Stimulated activated CD8-positive, alpha-beta memory T cell treated with anti-CD3 and anti-CD28 coated beads, Interleukin-15, amount 100 ng/mL, for 24 hours (primary cell): ENCODE measurements at places on chromosomes 13 and 19.
A peak's percentile ranks its signal among the peaks of the same experiment; 100 is the strongest.

- no peak for DNase-seq
These were observed 46.4 kb downstream of the LIG4 start for GRCh38 chr13:108168929-108169328.

GRCh38 chr19:4596033-4596904, 36.8 kb upstream of the SEMA6B start:
- no peak for DNase-seq

GRCh38 chr13:108980237-108980636, 350.8 kb downstream of the MYO16 start:
- DNase-seq = no peak

DNA sequence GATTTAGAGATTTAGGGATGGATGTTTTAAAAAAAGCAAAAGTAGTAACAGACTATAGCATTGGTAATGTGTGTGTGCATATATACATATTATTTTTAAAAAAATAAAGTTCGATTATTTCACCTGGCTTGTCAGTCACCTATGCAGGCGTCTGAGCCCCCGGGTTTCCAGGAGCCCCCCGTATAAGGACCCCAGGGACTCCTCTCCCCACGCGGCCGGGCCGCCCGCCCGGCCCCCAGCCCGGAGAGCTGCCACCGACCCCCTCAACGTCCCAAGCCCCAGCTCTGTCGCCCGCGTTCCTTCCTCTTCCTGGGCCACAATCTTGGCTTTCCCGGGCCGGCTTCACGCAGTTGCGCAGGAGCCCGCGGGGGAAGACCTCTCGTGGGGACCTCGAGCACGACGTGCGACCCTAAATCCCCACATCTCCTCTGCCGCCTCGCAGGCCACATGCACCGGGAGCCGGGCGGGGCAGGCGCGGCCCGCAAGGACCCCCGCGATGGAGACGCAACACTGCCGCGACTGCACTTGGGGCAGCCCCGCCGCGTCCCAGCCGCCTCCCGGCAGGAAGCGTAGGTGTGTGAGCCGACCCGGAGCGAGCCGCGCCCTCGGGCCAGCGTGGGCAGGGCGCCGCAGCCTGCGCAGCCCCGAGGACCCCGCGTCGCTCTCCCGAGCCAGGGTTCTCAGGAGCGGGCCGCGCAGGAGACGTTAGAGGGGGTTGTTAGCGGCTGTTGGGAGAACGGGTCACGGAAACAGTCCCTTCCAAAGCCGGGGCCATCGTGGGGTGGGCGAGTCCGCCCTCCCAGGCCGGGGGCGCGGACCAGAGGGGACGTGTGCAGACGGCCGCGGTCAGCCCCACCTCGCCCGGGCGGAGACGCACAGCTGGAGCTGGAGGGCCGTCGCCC, 840 bp upstream of the CCNA1 start:
- no peak for DNase-seq

- DNase-seq = no peak
These were observed 225.8 kb downstream of the GGACT start for GRCh38 chr13:100362781-100363180.

DNA sequence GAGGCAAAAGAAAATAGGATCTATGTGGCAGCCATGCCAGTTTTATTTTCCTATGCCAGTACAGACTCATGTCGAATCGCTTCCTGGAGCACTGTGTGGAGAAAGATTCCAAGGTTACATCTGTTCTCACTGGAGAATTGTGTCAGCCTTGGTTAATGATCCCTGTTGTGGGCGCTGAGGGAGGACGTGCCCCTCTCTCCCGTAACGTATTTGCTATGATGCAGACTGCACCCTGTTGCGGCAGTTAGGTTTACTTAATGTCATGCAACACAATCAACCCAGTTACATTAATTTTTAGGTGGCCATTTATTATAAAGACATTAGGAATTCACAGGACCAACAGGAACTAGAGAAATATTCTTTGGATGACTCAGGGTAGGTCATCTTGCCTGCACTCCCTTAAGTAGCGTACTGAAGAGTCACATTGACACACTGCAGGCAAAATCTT, 892.9 kb downstream of the EFNB2 start:
- DNase-seq = no peak

GRCh38 chr19:23777216-23777615, 18.5 kb upstream of the ZNF681 start:
- DNase-seq = no peak

DNA sequence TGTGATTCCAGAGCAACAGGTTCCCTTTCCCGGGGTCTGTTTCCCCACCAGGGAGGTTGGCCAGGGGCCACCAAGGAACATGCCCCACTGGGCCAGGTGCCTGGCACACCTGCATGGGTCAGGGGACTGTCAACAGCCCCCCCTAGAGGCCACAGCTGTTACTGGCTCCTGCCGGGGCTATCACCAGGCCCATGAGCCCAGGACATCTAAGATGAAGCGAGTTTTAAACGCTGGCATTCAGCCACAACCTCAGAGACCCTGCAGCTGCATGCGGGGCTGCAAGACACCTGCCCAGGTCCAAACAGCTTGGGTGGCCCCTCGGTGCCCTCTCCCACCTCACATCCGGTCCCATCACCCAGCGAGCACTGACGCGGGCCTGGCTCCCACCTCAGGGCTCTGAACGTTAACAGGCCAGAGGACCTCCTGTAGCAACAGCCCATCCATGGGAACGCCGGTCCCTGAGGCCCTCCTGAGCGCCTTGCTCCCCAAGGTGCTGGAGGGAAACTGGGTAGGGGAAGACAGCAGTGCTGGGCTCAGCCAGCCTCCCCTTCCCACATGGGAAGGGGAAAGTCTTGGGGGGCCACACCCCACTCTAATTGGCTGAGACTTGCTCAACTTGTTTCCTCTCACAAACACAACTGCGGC, 12.0 kb downstream of the KHSRP start:
- DNase-seq = no peak

- DNase-seq = no peak
These were observed 51.3 kb downstream of the ALOX5AP start for GRCh38 chr13:30786648-30787047.

DNA sequence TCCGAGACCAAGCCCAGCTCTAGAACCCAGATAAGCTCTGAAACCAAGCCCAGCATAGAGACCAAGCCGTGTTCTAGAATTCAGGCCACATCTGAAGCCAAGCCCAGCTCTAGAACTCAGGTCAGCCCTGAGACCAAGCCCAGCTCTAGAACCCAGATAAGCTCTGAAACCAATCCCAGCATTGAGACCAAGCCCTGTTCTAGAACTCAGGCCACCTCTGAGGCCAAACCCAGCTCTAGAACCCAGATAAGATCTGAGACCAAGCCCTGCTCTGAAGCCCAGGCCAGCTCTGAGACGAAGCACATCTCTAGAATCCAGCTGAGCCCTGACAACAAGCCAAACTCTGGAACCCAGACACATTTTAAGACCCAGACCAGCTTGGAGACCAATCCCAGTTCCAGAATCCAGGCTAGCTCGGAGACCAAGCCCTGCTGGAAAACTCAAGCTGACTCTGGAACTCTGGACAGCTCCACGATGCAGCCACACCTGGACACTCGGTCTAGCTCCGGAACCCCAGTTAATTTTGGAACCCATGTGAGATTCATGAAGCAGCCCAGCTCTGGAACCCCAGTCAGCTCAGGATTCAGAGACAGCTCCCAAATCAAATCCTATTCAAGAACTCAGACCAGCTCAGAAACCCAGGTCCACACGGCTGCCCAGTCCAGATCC, 5.8 kb downstream of the GIPC3 start:
- no peak for DNase-seq

GRCh38 chr13:75055296-75055695, 426.7 kb downstream of the TBC1D4 start:
- no peak for DNase-seq

- no peak for DNase-seq
These were observed 18.3 kb downstream of the ZNF611 start for GRCh38 chr19:52716522-52716921.

DNA sequence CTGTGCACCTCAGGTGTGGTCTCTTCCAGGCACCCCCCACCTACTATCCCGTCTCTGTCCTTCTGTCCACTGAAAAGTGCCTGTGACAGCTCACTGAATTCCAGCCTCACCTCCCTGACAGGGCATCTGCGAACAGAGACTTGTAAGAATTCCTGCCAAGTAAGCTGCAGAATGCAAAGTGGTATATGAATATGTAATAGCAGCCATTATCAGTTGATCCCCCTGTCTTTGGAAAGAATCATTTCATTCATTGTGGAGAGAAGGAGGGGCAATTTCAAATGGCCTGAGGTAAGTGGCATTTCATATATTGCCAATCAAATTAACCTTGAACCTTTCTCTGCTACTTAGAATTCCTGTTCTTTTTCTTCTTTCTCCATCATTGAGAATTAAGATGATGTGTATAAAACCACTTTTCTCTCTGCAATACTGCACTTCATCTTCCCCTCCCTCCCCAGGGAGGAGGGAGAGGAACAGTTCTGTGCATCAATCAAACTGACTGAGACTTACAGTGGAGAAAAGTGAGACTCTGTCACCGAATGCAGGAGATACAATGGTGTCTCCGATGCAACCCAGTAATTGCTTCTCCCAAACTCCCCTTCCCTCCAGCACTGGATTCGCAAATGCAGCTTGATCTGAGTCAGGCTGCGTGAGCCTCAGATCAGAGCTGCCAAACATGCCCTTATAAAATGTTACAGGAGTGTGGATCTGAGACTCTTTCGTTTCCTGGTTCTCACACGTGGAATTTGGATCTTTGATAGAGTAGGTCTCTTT, 91.7 kb downstream of the SLC10A2 start:
- no peak for DNase-seq

DNA sequence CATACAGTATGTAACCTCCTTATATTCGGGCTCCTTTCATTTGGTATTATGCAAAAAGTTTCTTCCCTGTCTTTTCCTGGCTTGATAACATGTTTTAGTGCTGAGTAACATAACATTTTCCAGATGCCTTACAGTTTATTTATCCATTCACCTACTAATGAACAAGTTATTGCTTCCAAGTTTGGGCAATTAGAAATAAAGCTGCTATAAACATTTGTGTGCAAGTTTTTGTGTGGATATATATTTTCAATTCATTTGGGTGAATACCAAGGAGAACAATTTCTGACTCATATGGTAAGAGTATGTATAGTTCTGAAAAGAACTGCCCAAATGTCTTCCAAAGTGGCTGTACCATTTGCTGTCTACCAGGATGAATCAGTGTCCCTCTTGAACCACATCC, 360.9 kb downstream of the PCDH17 start:
- DNase-seq = no peak

DNA sequence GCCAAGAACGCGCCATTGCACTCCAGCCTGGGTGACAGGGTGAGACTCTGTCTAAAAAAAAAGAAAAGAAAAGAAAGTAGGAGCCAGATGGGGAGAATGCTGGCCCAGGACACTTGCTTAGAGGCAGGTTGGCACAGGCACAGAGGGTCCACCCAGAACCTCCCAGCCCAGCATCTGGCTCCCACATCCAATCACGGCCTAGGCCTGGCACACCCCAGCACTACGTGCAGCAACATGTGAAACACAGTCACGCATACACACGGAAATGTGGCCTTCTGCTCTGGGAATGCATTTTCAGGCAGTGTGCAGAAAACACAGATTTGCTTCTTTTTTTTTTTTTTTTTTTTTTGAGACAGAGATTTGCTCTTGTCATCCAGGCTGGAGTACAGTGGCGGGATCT, 20.9 kb upstream of the FOSB start:
- no peak for DNase-seq

GRCh38 chr13:41509971-41510370, 52.6 kb downstream of the RGCC start:
- no peak for DNase-seq

DNA sequence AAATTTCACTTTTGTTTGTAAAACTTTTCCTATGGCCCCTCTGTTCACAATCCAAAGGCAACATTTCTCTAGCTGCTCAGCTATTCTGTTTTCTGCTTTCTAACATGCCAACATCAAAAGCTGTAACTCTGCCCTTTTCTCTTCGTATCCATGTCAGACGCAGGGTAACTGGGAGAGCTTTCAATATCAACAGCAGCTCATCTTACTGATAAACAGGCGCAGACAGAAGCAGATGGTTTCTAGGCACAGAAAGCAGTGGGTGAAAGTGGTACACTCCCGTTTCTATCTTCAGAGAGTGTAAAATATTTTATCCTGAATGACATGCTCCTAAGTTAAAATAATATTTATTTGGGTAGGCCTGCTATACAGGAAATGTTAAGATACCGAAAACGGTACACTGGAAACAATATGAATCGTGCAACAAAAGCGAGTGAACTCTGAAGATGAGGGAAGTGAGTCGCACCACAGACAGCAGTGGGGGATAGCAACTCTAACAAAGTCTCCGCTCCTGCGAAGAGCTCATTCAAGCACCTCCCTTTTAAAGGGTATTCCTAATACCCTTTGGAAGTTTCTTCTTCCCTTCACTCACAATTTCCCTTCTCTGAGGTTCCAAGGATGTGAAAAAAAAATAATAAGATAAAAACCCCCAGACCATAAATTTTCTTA, 798.3 kb downstream of the GPC5 start:
- DNase-seq = no peak

- DNase-seq = peak; percentile 95
These were observed 9.7 kb upstream of the LYPD3 start for GRCh38 chr19:43474986-43475705.

DNA sequence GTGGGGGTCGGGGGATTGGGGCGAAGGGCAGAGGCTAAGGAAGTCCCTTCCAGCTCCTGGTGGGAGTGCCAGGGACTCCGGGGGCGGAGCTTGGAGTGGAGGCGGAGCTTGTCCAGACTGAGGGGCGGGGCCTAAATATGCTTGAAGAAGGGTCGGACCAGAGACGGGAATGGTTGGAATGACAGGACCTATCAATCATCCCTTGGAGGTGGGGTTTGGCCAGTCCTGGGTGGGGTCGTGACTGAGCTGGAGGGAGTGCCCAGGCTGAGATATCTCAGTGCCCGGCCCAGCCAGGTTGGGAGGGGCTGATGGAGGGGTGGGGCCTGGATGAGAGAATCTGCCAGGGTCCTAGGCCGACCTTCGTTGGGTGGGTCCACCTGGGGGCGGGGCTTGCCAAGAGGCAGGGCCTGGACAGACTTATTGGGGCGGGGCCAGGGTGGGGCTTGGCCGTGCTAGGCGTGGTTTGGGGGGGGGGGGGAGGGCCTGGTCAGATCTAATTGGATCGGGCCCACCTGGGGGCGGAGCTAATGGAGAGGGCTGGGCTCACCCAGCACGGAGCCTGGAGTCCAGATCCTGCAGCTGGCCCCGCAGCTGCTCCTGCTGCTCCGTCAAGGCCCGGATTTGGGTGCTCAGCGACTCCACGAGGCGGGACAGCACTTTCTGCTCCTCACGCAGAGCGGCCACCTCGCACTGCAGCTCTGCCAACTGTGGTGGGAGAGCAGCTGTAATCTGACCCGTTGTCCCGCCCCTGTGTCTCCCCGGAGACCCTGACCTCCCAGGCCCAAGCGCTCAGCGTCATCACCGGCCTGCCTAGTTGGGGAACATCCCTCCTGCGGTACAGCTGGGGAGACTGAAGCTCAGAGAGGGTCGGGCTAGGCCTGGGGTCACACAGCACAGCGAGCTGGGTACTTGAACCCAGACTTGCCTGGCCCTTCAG, 2.6 kb upstream of the WIZ start:
- DNase-seq = no peak

DNA sequence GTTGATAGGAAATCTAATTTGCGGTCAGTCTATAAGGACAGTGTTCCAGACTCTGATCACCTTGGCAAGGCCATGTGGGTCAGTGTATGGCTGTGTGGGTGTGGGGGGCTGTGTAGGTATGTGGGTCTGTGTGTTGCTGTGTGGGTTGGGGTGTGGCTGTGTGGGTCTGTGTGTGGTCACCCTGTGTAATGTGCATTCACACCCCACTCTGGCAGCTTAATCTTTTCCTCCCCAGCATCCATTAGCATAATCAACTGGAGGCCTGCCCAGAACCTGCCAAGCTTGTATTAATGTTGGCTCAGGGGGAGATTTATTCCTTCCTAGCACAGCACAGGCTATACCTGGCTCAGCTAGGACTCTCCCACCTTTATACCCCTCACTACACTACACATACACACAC, 203.2 kb downstream of the TUBA3C start:
- DNase-seq = no peak
